Right cardiac atrium (tissue), 5 donors: ENCODE measurements at places on chromosomes 2 and 18. TPM values are rescaled to one million over a fixed set of nuclear protein-coding genes. Genes with fewer than 3 reads are reported as not detected.

DNA sequence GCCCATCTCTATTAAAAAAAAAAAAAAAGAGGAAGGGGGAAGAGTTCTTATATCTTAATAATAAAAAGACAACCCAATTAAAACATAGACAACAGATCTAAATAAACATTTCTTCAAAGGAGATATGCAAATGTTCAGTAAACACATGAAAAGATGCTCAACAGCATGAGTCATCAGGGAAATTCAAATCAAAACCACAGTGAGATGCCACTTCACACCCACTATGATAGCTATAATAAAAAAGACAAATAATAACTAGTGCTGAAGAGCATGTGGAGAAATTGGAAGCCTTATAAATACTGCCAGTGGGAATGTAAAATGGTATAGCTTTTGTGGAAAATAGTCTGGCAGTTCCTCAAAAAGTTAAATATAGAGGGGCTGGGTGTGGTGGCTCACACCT lies 61.5 kb upstream of the CYP20A1 start:
- DNase-seq, result no peak

The MALL gene
- total RNA-seq, result 26.1 TPM

GRCh38 chr2:53202063-53202462 lies 565.5 kb upstream of the CHAC2 start:
- DNase-seq, result no peak

DNA sequence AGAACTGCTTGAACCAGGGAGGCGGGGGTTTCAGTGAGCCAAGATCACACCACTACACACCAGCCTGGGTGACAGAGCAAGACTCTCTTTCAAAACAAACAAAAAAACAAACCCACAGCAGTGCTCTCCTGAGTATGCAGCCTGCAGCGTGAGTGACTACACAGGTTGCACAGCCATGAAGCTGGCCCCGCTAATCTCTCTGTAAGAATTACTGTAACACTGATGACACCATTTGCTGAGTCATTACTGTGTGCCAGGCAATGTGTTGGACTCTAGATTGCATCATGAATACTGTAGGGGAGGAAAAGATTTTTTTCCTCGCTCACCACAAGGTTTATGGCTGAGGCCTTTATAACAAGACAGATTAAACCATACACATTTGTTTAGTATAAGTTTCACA lies 118.6 kb upstream of the ATP8B1 start:
- no peak for DNase-seq

DNA sequence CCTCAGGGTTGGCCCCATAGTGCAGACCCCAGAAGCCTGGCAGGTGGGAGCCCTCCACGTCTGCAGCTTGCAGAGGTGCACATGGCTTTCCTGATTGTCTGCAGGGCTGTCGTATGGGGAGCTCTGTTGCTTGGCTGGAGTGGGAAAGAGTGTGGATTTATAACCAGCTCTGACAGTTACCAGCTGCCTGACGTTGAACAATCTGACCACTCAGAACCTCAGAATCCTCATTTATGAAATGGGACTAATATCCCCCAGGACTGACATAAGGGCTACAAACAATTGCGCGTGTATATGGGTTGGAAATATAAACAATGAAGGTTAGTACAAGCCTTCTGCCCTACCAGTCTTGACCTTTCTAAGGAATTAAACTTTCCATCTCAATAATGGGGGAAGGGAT lies 13.9 kb upstream of the PXDN start:
- peak; percentile 27 for DNase-seq

The HAAO gene
- total RNA-seq, result 5.9 TPM

The FBXO15 gene
- 0.57 TPM for total RNA-seq

- no peak for DNase-seq
These were observed 198.2 kb upstream of the SPRED2 start for GRCh38 chr2:65630643-65631042.

DNA sequence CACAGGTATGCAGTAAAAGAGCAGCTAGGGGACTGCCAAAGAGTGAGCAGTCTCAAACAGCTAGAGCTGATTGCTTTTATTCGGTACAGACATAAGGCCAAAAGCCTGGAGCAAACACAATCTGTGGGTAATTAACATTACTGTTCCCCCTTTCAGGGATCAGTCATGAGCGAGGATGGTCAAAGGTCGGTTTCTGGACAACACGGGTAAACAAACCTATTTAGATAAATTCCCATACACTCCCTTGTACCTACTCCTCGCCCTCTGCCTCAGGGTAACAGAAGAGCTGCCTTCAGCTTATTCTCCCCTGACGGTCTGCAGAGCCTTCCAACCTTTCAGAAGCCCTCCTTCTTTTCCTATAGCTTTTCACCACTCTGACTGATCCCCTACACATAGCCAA lies 586.0 kb downstream of the SUCLG1 start:
- no peak for DNase-seq

- DNase-seq, result no peak
These were observed 65.6 kb downstream of the INPP4A start for GRCh38 chr2:98510322-98510662.

DNA sequence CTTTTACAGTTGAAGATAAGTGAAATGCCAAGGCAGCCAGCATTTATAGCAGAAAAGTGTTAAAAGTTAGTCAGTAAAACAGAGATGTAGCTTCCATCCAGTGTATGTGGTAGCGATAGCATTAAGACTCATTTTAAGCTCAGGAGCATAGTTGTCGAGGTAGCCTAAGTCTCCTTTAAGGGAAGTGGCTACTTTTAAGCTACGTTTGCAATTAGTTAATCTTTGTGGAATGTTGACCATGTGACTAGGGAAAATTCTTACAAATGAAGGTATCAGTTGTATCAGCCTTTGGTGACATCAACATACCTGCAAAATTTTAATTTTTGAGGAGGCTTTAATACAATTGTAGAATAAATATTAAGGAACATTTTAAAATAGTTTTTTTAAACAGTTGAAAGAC lies 61.9 kb downstream of the LHCGR start:
- DNase-seq, result no peak

The RAB3GAP1 gene
- 51.4 TPM for total RNA-seq

The CIB4 gene
- not detected for total RNA-seq

The CPO gene
- 0.50 TPM for total RNA-seq

The LIPG gene
- total RNA-seq, result 0.26 TPM

DNA sequence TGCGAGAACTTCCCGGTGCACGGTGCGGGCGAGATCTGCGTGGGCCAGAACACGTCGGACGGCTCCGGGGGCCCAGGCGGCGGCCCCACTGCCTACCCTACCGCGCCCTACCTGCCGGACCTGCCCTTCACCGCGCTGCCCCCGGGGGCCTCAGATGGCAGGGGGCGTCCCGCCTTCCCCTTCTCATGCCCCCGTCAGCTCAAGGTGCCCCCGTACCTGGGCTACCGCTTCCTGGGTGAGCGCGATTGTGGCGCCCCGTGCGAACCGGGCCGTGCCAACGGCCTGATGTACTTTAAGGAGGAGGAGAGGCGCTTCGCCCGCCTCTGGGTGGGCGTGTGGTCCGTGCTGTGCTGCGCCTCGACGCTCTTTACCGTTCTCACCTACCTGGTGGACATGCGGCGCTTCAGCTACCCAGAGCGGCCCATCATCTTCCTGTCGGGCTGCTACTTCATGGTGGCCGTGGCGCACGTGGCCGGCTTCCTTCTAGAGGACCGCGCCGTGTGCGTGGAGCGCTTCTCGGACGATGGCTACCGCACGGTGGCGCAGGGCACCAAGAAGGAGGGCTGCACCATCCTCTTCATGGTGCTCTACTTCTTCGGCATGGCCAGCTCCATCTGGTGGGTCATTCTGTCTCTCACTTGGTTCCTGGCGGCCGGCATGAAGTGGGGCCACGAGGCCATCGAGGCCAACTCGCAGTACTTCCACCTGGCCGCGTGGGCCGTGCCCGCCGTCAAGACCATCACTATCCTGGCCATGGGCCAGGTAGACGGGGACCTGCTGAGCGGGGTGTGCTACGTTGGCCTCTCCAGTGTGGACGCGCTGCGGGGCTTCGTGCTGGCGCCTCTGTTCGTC lies 1.7 kb downstream of the FZD7 start:
- DNase-seq, result peak; percentile 91

The FABP1 gene
- not detected for total RNA-seq

GRCh38 chr2:152657043-152657442 lies 60.2 kb downstream of the PRPF40A start:
- no peak for DNase-seq

DNA sequence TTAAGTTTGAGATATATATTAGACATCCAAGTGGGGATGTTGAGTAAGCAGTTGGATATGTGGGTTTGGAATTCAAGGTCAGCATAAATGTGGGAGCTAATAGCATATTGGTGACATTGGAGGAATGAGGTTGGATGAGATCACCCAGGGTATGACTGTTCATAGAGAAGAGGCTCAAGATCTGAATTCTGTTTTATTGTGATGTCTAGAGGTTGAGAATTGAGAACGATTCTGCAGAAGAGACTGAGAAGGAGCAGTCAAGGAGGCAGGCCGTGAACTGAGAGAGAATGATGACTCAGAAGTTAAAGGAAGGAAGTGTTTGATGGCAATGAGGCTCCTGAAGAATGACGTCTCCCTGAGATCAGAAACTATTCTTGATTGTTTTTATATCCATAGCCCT lies 5.9 kb downstream of the SERPINB11 start:
- DNase-seq, result no peak

The AQP12B gene
- not detected for total RNA-seq

- peak; percentile 23 for DNase-seq
These were observed 652 bp downstream of the SH3YL1 start for GRCh38 chr2:263022-263738.

DNA sequence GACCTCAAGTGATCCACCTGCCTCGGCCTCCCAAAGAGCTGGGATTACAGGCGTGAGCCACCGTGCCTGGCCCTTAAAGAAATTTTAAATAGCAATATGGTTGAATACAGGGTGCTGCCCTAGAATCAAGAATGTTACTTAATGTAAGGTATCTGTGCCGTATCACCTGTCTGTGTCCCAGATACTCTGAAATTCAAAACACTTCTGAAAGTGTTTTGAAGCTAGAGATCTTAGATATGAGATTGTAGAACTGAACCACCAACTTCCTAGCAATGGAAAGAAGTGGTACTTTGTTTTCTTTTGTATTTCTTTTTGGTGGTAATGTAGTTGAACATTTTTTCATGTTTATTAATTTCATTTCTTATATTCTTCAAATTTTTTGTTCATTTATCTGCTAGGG lies 13.0 kb downstream of the PTPN4 start:
- DNase-seq, result no peak

The PSTPIP2 gene
- 2.7 TPM for total RNA-seq

DNA sequence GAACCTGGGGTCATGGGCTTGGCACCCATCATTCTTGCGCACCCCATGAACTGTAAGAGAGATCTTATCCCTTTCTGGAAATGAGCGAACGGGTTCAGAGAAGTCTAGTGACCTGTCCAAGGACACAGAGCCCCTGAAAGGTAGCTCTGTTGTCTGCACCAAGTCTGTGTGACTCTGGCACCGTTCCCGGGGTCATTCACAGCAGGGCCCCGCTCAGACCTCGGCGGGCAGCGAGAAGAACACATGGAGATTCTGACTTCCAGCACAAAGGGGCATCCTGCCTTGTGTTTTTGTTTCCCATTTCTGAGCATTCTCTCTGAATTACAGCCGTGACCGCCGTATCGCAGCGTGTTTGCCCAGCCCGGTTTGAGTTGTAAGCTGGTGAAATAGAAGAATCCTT lies 231.7 kb downstream of the KLHL29 start:
- DNase-seq, result no peak

DNA sequence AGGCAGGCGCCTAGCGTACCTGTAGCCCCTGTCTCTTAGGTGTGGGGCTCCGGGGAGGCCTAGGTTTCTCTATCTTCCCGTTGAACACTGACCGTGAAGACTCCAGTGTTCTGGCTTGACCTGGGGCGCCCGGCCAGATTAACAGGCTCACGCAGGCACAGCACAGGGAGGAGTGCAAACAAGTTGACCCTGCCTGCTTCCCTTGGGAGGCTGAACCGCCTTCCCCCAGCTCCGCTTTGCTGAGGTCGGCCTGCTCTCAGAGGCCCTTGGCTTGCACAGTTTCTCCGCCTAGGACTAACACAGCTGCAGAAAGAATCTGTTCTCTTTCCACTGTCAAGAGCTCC lies 567 bp downstream of the PCYOX1 start:
- peak; percentile 91 for DNase-seq

DNA sequence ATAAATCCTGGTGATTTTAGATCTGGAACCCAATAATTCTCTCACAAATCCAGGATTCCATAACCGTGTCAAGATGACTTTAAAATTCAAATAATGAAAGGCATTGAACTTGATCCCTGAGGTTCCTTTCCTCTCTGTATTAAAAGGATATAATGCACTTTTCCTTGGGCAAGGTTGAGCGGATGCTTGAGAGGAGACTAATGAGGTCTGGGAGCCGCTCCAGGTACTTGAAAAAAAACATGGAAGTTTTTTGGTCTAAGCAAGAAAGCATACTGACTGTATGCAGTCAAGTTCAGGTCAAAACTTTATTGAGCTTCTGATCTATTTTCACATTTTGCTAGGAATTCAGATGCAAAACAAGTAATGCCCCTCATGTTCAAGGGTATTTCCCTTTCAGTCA lies 318.5 kb downstream of the RAD51AP2 start:
- no peak for DNase-seq

GRCh38 chr2:15889442-15890123 lies 50.8 kb upstream of the MYCN start:
- peak; percentile 71 for DNase-seq

The C2orf72 gene
- total RNA-seq, result 0.18 TPM

DNA sequence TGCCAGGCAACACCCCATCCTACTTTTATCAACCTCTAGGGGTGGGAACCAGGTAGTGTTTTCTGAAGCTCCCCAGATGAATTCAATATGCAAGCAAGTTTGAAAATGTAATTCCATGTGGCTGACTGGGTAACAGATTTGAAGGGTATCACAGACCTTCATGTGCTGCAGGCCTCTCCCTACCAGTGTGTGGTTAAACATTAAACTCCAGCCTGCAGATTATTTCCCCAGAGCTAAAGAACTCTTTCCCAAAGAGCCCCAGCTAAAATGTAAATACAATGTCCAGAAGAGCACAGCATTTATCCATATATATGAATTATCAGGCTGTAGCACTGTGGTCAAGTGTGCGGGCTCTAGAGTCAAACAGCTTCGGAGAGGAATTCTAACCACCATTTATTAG lies 134.1 kb downstream of the MYO5B start:
- no peak for DNase-seq

The CYP27C1 gene
- total RNA-seq, result 0.25 TPM

DNA sequence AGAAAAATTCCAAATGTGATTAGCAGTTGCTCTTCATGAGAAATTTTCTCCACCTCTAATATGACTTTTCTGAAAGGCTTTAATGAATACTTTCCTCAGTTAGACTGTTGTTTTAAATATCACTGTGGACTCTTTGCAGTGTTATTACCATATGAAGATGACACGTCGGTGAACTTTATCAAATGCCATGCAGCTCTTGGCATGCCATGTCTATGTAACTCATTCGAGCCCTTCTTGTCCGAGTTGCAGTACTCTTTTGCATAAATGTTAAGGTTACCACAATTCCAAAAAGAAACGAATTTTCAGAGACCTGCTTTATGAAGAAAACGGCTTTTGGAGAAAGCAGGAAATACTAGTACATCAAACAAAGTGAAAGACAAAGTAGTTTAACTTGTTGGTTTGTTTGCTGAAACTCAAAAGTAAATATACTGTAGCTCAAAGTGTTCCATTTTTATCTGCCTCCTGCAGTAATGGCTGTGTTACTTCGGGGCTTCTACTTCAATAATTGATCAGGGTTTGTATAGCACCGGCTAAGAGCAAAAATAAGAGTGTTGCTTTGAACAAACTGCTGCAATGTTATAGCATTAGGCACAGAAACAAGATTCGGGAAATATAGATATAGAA lies 204.1 kb downstream of the ARHGAP15 start:
- DNase-seq, result no peak

GRCh38 chr18:23311351-23312121 lies 141.6 kb upstream of the RIOK3 start:
- peak; percentile 85 for DNase-seq

The LCT gene
- not detected for total RNA-seq

- no peak for DNase-seq
These were observed 32.6 kb downstream of the RBKS start for GRCh38 chr2:27857417-27858172.
